ENCODE measurements at places on chromosomes 3 and 15.

- no peak for DNase-seq
Measured at GRCh38 chr3:174329321-174329720, 529.8 kb upstream of the NAALADL2 start.

DNA sequence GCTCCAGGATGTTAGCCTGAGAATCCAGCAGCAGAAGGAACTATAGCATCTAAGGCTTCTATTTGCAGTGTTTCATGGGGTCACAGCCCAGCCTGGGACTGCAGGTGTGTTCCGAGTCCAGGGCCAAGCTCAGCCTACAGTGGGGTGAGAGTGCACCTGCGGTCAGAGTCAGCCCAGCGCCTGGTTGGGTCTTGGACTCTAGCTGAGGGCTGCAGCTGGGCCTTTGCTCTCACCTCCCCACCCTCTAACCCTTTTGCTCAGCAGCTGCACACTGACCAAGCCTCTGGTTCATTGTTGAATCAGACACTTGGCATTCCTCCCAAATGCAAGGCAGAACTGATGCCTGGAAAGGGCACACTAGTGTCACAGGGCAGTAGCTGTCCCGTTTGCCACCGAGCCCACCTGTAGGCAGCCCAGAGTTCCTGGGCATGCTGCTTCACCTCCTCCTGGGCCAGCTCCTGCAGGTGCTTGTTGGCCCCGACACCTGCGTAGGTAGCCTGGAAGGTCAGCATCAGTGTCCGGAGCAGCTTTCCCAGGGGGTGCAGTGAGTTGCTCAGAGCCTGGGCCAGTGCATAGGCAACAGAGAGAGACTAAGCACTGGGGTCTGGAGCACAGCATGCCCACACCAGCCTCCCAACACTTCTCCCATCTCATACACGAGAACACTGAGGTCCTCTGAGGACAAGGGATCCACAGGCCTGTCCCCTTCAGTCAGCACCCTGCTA is 17.5 kb downstream of the ALS2CL start:
- DNase-seq: no peak

DNA sequence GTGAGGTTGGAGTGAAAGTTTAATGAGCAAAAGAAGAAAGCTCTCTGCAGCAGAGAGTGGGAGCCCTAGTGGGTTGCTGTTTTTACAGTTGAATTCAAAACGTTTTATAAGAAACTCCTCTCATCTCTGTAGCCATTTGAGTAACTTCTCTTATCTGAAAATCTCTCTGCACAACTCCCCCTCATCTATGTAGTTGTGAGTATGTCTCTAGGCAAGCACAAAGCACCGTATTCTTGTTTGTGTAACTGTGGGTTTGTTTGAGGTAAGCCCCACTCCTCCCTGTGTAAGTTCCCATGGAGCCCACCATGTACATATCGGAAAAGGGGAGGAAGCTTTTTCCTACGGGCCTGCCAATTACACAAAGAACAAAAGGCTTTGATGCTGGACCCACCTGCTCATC is 56.5 kb upstream of the GOLGA6L2 start:
- DNase-seq: no peak

GRCh38 chr3:37136067-37136466 is 38.3 kb downstream of the LRRFIP2 start:
- DNase-seq: no peak

DNA sequence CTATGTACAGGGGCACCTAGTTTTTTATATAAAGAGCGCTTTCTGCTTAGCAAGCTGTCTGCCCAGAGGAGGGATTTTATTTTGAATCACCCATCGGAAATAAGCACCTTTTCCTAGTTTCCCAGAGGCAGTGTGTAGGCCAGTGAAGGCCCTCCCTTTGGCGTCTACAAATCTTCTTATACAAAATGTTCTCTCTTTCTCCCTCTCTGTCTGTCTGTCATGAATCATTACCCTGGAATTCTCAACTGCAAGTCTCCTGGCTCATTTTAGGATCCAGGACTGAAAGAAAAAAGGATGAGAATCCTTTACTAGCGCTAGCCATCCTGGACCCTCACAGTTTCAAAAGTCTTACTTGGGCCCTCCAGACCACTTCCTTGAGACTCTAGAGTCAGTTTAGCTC is 728.1 kb downstream of the OTOL1 start:
- no peak for DNase-seq

DNA sequence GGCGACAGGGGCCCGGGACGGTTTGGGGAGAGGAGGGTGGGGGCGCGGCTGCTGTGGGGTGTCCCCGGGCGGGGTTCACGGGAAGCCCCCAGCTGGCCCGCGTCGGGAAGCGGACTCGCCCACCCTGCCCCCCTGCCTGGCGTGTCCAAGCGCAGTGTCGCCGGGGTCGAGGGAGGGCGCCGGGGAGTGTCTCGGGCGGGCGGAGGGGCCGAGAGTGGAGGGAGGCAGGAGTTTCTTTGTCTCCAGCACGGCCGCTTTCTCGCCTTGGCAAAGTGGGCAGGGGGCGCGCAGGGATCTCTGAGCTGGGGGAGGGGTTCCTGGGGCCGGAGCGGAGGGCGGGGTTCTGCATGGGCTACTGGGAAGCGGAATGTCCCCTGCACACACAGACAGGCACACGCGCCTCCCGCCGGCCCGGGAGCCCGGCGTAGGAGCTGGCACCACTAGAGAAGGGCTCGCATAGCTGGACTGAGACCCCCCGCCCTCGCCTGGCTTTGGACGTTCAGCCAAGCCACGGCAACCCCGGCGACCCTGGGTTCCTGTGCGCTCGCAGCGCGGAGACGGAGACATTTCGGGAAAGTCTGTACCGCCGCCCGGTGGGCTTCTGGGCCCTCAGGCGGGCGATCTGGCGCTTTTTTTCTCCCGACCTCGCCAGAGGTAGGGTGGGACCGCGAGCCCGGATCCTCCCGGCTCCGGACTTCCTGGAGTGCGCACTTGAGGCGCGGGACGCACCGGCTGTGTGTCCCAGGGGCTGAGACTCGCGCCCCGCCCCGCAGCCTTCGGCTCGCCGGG is 822 bp downstream of the ST8SIA2 start:
- no peak for DNase-seq

GRCh38 chr15:60898896-60899295 is 330.2 kb downstream of the RORA start:
- no peak for DNase-seq

DNA sequence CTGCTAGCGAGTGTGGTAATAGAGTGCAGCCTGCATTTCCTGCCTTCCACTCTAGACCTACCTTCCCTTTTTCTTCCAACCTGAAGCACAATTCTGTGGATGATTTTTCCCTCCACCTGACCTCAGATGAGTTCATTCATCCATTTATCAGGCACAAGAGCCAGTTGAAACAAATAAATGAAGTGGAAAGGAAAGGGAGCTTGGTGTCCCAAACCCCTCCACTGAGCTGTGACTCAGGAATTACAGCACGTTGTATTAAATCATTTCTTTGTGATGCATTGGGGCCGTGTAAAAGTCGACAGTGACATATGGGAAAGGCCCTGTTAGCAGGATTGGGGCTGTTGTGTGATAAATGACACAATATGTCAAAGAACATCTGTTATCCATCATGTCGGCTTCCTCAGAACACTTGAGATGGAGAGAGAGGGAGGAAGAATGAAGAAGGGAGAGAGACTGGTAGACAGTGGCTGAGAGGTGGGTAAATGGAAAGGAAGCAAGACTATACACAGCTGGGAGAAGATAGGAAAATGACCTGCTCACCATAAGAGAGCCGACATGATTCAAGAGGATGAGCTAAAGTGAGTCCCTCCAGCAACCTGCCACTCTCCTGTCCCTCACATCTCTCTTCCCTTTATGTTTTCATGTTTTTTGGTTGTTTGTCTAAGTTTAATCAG is 366.0 kb downstream of the AGBL1 start:
- no peak for DNase-seq

- no peak for DNase-seq
Measured at GRCh38 chr3:49397470-49397869, 14.3 kb downstream of the RHOA start.

GRCh38 chr3:178772746-178773145 is 236.5 kb downstream of the KCNMB2 start:
- no peak for DNase-seq

- no peak for DNase-seq
Measured at GRCh38 chr3:9957214-9957613, 5.0 kb upstream of the PRRT3 start.

Measured in activated CD4-positive, CD25-positive, alpha-beta regulatory T cell (primary cell).